ENCODE measurements at places on chromosomes 16 and 17.
A peak's percentile ranks its signal among the peaks of the same experiment; 100 is the strongest.

DNA sequence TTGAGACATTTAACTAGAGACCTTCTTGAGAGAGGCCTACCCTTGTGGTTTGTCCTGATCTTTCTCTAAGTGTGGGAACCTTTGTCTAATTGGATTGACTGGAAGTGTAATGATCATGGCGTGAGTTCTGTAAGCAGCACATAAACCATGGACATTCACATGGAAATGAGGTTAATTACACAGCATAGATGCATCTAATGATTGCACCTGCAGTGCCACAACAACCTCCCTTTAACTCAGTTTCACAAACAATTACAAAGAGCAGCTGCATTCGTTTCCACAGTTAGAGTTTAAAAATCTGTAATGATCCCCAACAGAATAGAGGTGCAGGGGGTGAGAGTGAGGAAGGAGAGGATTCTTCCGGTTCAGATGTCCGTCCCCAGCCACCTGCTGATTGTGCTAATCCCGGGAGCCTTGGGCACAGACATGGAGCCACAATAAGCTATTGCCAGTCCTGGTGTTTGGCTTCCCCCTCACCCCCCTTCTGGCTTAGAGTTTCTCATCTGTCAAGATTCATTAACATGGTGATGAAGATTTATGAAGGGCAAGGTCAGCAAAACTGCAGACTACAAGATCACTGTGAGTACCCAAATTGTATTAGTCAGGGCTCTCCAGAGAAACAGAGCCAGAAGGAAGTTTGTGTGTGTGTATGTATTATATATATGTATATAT lies 659.2 kb upstream of the SOX9 start:
- no peak for DNase-seq

GRCh38 chr17:49842371-49842770 lies 5.5 kb downstream of the TAC4 start:
- no peak for DNase-seq

DNA sequence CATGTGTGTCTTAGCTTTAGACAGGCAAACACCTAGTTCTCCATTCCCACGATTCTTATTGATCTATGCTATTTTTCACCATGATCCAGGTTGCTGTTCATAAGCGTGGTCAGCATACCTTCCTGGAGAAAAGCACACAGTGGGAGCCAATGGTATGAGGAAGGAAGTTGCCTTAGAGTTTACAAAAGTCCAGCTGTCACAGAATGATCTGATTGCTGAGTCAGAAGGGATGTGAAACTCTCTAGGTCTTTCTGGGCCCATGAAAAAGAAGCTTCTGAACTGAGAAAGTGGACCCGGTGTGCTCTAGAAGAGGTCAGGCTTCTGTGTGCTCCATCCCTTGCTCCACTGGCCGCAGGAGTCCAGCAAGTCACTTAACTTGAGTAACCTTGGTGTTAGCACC lies 71.0 kb upstream of the CCL1 start:
- DNase-seq, result no peak

DNA sequence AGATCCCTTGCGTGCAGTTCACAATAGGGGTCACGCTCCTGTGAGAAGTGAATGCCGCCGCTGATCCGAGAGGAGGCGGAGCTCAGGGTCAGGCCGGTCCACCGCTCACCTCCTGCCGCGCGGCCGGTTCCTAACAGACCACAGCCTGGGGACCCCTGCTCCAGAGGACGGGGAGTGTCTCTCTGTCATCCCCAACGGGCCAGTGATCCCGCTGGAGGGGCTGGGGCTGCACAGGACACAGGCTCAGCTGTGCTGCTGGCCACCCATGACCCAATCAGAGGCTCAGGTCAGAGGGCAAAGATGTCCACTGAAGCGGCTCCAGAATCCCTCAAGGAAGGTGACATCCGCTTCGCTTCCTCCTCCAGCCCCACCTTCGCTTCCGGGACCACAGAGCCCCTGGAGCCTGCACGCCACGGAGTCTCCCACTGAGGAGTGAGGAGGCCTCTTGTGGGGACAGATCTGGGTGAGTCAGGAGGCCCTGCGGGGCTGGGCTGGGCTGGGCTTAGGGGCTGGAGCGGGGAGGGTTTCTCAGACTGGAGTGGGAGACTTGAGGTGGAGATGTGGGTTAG lies 115.4 kb downstream of the METRNL start:
- peak; percentile 38 for DNase-seq

DNA sequence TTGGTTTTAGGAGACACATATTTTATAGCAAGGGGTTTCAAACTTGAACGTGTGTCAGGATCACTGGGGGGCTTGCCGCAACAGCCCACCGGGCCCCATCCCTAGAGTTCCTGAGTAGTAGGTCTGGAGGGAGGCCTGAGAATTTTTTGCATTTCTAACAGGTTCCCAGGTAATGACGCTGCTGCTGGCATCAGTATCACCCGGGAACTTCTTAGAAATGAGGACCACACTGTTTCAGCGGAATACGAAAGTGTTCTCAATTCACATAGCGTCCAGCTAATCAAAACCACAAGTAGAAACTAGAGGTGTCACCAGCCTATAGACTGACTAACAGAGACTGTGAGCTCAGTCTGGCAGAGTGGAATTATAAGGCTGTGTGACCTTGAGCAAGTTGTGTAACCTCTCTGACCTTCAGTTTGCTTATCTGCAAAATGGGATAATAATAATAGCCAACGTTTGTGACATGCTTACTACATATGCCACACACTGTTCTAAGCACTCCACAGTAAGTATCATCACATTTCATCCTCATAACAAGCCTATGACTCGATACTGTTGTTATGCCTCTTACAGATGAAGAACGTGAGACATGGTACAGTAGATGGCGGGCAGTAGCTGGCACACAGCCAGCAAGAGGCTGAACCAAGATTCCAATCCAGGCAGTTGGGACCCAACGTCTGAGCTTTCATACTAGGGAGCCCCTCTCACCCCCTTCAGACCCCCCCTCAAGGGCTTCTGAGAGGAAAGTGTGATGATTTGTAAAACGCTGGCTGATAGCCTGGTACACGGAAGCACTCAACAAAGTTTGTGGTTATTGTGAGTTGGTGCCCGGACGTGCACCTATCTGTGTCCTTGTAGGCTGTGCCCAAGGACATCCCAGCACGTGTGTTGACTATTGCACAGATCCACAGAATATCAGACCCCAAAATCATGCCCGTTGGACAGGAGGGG lies 4.6 kb upstream of the ICAM2 start:
- DNase-seq, result no peak

DNA sequence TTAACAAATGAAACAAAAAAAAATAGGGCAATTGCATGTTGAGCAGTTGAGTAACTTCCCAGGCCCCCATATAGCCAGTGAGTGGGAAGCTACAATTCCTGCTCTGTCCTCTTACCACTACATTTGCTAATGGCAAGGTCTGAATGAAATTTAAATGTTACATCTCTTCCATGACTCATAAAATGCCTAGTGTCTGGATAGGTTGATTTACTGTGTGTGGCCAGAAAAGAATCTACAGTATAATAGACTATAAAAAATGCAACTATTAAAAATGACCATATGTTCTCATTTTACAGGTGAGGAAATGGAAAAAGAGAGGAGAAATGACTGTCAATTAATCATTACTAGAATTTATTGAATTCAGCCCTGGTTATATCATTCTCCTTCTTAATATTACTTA lies 1199.3 kb downstream of the CDH11 start:
- no peak for DNase-seq

- no peak for DNase-seq
These were observed 496.9 kb upstream of the C16orf82 start for GRCh38 chr16:26569793-26570192.

DNA sequence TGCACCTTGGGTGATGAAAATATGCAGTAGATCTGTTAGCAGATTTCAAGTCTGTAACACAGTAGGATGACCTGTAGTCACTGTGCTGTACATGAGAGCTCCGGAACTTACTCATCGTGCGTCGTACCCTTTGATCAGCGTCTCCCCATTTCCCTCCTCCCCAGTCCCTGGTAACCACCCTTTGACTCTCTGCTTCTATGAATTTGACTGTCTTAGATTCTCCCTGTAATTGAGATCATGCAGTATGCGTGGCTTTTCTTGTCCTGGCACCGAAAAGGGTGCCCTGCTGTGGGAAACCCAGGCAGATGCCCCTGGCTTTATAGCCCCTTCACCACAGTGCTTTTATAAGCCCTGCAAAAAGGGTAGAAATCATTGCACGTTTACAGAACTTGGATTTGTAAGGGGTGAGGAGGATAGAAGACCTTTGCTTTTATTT lies 20.5 kb downstream of the CLEC16A start:
- DNase-seq, result no peak

Data from Right ventricle myocardium superior (tissue), 1 donor.